ENCODE measurements at places on chromosomes 1 and 21.

- DNase-seq = no peak
Measured at GRCh38 chr1:93238425-93238824, 57.9 kb downstream of the CCDC18 start.

GRCh38 chr1:165235155-165235776, 121.2 kb downstream of the LMX1A start:
- DNase-seq = no peak

DNA sequence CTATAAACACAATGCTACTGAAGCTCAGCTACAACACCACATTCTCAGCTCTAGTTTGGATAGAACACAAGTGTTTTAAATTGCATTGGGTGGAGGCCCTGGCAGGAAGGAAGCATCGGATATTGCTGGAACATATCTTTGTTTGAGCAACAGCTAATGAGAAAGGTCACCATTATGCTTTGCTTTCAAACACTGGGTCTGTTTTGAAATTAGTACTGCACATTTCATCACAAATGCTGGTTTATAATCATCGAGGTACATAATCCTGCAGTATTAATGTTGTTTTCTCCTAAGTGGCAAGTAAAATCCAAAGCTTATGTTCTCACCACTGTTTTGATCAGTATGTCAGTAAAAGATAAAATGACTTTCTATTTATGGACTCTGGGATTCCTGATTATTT, 61.5 kb upstream of the ARHGAP29 start:
- no peak for DNase-seq

DNA sequence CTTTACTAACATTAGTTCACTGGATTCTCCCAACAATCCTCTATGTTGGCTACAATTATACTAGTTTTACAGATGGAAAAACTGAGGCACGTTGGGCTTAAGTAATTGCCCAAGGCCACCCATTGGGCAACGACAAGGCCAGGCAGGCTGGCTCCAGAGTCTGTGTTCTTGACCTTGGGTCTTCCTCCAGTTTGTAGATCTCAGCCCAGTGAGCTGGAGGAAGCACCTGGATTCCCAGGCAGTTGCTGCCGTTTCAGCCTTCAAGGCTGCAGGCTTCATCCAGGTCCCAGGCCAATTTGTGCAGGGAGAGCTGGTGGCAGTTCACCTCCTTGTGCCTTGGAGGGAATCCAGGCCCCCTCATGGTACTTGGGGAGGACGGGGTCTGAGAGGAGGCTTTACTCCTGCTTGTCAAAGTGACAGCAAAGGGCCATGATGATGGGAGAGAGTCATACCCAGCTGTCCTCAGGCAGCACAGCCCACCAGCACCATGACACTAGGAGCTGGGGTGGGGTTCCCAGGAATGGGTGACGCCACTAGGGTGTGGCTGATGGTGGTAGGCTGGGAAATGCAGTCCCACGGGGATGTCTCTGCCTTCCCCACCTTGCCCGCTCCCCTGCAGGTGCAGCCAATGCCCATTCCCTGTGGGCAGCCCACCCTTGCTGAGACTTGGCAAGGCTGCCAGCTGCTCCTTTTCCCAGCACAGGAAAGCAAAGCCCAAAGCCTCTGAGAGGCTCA, 27.1 kb downstream of the PKP1 start:
- no peak for DNase-seq

- no peak for DNase-seq
Measured at GRCh38 chr1:26482921-26483320, 10.7 kb downstream of the HMGN2 start.

- no peak for DNase-seq
Measured at GRCh38 chr1:4379451-4380175, 274.8 kb upstream of the AJAP1 start.

- DNase-seq = no peak
Measured at GRCh38 chr1:162070825-162071224, 1.3 kb downstream of the NOS1AP start.

- DNase-seq = no peak
Measured at GRCh38 chr1:208207388-208208131, 36.6 kb downstream of the PLXNA2 start.

- no peak for DNase-seq
Measured at GRCh38 chr1:44346878-44347277, 8.2 kb downstream of the ERI3 start.

GRCh38 chr1:199855580-199855979, 171.9 kb upstream of the NR5A2 start:
- DNase-seq = no peak

DNA sequence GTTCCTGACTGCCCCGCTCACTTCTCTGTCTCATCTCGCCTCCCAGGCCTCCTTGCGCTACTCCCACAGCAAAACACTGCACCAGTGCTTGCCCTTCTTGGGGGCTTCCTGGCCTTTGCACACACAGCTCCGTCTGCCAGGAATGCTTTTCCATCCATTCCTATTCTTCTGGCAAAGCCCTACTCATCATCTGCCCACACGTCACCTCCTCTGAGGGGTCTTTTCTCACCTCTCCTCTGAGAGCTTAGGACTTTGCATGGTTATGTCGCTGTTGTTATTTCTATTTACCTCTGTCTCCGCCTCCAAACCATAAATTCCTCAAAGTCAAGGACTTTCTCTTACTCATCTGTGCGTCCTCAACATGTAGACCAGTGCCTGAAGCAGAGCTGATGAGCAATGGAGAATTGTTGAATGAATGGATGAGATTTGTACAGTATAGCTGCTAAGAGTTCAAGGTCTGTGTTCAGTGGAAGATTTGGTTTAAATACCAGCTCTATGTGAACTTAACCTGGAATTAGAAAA, 26.4 kb upstream of the BTG2 start:
- no peak for DNase-seq

- DNase-seq = no peak
Measured at GRCh38 chr1:28450561-28450960, 55.3 kb upstream of the RCC1 start.

GRCh38 chr1:227308367-227309336, 9.6 kb downstream of the CDC42BPA start:
- DNase-seq = no peak

- no peak for DNase-seq
Measured at GRCh38 chr1:157925419-157926166, 67.9 kb upstream of the KIRREL1 start.

DNA sequence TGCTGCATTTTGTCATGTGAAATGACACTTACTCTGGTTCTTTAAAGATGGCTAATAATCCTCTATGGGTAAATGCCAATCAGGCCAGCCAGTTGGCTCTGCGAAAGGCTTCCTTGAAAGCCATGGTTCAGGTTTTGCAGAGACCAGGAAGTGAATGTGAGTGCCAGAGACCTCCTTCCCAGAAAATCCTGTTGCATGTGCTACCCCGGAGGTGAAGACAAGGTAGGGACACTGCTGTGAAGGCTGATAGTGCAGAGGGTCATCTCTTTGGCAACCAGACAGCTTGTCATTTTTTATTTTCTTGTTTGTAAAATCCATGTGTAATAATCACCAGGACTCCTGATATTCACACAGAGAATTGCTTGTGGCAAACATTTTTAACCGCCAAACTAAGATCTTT, 18.7 kb downstream of the LRRC8D start:
- no peak for DNase-seq

DNA sequence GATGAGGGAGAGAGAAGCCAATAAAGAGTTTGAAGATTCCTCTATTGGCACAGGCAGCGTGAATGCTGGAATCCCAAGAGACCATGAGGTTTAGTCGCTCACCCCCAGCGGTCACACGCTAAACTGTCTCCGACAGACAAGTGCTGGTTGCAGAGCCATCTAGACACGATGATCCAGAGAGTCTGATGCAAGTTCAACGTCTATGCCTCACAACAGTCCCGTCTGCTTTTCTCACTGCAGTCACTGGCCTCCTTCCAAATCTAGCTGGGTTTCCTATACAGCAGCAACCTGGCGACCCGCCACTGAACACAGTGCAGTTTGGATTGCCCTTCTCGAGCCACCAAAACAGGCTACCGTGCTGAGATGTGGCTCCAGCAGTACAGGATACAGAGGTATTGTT, 98.6 kb upstream of the KRTAP19-8 start:
- no peak for DNase-seq

GRCh38 chr1:214281720-214282629, 1.0 kb downstream of the SMYD2 start:
- no peak for DNase-seq

DNA sequence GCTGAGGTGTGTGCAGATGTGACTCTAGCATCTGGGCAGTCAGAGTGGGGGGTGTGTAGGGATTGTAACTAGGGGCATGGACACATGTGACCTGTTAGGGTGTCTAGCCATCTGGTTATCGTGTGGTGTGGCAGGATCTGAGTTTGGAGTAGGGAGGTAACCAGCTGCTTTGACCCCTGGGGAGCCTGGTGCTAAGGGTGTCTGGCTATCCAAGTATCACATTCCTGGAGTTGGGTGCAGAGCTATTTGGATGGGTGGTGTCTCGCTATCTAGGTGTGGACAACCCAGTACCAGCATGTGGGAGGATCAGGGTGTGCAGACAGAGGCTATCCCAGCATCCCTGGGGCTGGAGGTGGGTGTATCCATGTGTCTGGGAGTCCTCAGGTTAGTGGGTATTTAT, 4.7 kb downstream of the PTPRU start:
- peak; percentile 78 for DNase-seq

DNA sequence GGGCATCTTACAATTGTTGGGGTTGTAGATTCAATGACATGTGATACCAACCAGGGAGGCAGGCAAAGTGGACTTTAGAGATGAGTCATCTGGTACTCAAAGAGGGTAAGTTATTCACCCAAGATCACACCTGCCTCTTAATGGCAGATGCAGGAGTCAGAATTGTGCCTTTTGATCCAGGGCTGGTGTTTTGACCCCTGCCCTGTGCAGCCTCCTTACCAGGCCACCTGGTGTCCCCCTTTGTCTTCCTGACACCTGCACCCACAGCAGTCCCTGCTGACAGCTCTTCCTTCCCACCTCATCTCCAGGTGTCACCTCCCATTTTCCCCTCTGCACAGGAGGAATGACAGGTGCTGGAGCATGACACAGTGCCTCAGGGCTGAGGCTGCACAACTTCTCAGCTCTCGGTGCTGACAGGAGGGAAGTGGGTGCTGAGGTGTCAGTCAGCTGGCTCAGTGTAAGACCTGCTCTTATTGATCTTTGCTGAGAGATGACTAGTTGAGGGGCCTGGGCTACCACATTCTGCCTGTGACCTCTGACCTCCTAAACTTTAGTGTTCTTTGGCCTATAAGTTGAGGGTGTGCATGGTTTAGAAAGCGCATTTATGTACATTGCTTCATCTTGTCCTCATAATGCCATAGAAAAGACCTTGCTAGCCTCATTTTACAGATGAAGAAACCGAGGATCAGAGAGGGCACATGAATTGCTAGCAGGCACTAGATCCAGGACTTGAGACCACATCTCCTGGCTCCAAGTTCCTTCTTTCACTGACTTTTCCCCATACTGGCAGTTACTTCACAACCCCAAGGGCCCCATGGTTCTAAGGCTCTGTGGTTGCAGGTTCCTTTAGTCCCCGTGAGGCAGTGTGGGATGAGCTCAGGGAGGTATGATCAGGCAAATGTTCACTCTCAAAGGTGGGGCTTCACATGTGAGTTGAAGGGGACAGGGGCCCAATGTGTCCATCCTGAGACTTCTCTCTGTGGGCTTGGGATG, 31.3 kb downstream of the CACNA1E start:
- no peak for DNase-seq

DNA sequence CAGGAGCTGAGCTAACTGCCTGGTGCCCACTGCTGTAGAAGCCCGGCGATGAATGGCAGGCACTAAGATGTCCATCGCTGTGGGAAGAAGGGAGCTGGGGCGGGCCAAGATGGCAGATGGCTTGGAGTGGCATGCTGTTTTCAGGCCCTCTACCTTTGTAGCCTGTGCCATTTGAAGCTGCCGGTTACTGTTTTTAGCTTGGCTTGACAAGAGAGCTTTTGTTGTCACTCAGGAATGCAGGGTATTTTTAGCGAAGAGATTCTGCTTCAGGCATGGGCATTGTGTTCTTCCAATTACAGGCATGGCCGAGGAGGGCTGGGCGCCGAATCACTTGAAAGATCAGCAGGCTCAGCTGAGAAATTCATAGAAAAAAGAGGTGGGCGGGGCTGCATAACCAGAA, 348.7 kb downstream of the RPS6KC1 start:
- no peak for DNase-seq

DNA sequence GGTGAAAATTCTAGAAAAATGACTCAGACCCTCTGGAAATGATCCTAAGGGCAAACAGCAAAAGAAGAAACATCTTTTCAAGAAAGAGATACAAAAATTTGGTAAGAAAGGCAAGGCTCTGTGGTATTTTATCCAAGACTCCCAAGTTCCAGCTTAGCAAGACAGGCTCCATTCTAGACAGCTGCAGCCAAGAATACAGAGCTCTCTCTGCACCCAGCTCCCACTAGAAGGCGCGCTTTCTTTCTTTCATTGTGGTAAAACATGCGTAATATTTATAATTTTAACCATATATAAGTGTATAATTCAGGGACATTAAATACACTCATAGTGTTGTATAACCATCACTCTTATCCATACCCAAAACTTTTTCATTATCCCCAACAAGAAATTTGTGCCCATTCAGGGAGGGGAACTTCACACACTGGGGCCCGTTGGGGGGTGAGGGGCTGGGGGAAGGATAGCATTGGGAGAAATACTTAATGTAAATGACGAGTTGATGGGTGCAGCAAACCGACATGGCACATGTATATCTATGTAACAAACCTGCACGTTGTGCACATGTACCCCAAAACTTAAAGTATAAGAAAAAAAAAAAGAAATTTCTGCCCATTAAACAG, 2.2 kb upstream of the HFM1 start:
- DNase-seq = no peak

DNA sequence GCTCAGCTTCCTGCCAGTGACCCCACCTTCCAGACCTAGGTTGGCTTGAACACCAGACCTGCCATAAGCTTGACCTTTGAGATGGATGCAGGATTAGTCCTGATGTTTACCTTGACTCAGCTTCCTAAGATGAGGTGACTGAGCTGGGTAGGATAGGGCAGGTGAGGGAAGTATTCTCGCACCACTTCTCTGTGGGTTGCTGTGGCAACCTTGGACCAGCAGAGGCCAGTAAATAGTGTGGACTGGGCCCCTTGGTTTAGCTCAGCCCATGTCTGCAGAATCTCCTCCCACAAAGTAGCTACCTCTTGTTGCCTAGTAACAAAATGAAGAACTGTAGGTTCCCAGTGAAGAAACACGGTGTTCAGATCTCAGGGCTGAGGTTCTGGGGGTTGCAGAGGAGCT, 8.4 kb downstream of the RPS6KA1 start:
- DNase-seq = no peak

DNA sequence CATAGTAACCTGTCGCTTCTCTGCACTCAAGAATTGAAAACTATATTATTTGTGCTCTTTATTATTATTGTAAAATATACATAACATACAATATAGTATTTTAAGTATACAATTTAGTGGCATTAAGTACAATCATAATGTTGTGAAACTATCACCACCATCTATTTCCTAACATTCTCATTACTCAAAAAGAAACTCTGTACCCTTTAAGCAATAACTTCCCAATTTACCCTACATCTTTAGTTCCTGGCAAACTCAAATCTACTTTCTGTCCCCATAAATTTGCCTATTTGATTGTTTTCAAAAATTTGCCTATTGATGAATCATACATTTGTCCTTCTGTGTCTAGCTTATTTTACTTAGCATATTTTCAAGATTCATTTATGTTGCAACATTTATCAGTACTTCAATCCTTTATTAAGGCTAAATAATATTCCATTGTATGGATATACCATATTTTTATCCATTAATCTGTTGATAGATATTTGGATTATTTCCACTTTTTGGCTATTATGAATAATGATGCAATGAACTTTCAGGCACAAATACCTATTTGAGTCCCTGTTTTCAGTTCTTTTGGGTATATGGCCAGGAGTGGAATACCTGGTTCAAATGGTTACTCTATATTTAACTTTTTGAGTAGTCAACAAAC, 99.6 kb upstream of the DMRTA2 start:
- no peak for DNase-seq

GRCh38 chr21:44941567-44941966, 1.7 kb downstream of the SLX9 start:
- DNase-seq = no peak

- DNase-seq = no peak
Measured at GRCh38 chr21:45226540-45227326, 61.0 kb downstream of the POFUT2 start.

All from mesenteric fat pad (tissue), 1 donor.